ENCODE measurements at places on chromosomes 13 and 19.

GRCh38 chr13:98144801-98145350 lies 2.0 kb downstream of the FARP1 start:
- peak; percentile 39 for DNase-seq

DNA sequence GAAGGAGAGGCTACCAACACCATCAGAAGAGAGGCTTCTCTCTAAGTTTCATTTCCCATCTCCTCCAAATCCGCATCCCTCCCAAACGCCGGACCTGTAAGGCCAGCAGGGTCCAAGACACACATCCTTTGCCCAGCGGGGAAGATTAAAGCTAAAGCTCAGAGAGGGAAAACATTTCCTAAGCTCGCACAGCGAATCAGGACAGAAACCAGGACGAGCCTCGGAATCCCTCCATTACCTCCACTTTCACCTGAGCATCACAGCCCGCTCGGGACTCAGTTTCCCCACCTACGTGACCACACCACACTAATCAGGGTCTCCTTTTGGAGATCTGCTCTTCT lies 711 bp upstream of the FOSB start:
- no peak for DNase-seq

DNA sequence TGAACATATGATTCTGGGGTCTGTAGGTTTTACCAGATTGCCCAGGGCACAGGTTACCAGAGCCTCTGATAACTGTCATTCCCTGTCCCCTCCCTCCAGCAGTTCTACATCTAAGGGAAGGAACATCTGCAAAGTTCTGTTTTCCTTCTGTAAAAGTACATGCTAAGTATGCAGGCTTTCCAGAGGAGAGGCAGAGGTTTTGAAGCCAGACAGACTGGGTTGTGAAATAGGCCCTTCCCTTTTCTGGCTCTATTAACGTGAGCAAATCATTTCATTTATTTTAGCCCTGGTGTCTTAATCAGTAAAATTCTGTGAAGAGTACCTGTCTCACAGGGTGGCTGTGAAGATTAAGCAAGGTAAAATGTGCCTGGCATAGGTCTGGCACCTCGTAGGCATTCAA lies 66.1 kb upstream of the C1QTNF9 start:
- no peak for DNase-seq

DNA sequence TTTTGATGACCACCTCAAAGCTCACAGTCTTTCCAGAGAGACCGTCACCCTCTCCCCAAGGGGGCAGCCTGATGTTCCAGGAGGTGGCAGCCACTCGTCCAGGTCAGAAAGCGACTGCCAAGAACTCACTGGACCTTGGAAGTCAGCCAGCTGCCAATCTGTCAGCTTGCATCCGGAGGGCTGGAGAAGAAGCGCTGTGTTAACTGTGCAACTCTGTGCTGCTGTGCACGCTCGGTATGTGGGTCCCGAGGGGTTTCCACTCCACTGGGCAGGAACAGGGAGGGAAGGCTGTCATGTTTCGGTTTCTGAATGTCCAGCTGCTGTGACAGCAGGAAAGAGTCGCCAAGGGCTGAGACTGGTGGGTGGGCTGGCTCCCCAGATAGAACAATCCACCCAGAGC lies 89.2 kb downstream of the CACNA1A start:
- DNase-seq = no peak

GRCh38 chr19:45340232-45340898 lies at the start of gene KLC3:
TSS of gene KLC3 (plus strand) at chr19:45340750. CDS start at chr19:45345542, 4,792 bp downstream.
- peak; percentile 76 for DNase-seq

GRCh38 chr19:35088131-35088913 lies 27.3 kb upstream of the FXYD3 start:
- no peak for DNase-seq

GRCh38 chr19:14473978-14474578 lies 1.1 kb downstream of the PTGER1 start:
- DNase-seq = no peak

- peak; percentile 23 for DNase-seq
These were observed 515 bp downstream of the UFM1 start for GRCh38 chr13:38350114-38350617.

GRCh38 chr13:30580852-30581502 lies 36.7 kb upstream of the USPL1 start:
- DNase-seq = no peak

- DNase-seq = no peak
These were observed 3.2 kb upstream of the TRIM13 start for GRCh38 chr13:49993666-49994065.

GRCh38 chr13:91305652-91306051 lies 41.8 kb upstream of the MIR17HG start:
- no peak for DNase-seq

GRCh38 chr13:50156140-50156539 lies 140.9 kb downstream of the KCNRG start:
- no peak for DNase-seq

DNA sequence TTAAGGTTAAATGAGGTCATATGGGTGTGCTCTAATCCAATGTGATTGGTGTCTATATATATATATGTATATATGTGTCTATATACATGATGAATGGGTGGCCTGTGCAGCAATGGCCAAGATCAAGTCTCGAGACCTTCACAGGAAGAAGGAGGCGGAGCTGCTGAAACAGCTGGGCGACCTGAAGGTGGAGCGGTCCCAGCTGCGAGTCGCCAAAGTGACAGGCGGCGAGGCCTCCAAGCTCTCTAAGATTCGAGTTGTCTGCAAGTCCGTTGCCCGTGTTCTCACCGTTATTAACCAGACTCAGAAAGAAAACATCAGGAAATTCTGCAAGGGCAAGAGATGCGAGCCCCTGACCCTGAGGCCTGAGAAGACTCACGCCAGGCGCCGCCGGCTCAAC lies 109.8 kb downstream of the EFNB2 start:
- DNase-seq = no peak

- DNase-seq = no peak
These were observed 56.9 kb downstream of the NFIC start for GRCh38 chr19:3423183-3423829.

- DNase-seq = no peak
These were observed 4.9 kb downstream of the IRS2 start for GRCh38 chr13:109781384-109782065.

GRCh38 chr19:690203-690602 lies 5.0 kb downstream of the PRSS57 start:
- no peak for DNase-seq
